ENCODE measurements at places on chromosomes 11 and 22. TPM values are rescaled to one million over a fixed set of nuclear protein-coding genes. Genes with fewer than 3 reads are reported as not detected.

DNA sequence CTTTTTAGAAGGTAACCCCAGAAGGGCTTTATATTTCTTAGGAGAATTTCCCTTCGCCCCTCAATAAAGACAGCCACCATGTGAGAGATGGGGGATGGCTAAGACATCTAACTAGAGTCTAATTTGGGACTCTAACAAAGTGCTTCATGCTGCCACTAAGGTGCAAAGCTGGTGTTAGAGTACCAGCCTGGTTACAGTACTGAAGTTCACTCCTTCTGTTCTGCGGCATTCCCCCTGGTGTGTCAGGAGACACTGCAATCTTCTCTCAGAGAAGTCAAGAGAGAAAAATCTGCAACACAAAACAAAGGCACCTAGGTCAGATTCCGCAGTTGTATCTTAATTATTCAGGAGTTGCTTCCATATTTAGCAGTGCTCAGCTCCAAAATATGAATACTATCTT lies 603.0 kb upstream of the CADM1 start:
- no peak for DNase-seq

DNA sequence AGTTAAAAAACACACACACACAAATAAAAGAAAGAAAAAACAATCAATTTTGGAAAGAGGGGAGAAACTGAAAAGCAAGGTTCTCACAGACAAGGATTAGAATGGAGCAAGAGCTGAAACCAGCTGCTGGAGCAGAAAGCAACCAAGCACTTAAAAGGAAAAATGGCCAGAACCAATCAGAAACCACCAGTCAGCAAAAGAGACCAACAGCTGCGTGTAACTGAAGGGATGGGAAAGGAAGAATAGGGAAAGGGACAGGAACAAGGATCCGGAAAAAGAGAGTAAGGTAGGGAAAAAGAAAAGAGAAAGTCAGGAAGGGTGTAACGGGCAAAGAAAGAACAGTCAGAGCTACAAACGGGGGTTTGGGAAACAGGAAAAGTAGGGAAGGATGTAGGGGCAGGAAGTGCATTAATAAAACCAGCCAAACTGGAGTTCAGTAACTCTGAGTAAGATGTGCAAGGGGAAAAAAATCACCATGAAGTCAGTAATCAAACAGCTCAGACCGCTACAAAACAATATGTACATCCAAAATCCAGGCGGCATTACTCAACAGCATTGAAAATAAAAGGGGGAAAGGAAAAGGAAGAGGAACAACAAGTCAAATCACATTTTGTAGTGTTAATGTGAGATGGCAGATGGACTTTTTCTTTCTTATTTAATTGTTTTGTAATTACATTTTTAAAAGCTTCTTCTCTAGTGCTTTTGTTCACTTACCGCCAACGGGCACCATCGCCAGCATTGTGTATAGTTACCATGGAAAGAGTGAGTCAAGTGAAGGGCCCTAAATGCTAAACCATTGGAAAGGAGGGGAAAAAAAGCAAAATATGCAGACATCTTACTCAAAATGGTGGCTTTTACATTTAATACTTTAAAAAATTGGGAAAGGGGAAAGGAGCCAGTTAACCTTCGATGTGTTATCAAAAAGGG lies 49.2 kb downstream of the APOL5 start:
- no peak for DNase-seq

- DNase-seq, result no peak
Observed at GRCh38 chr11:23206741-23207336, 346.6 kb upstream of the CCDC179 start.

Gene LGR4
- total RNA-seq, result 82.8 TPM

- DNase-seq, result no peak
Observed at GRCh38 chr11:97687111-97687510, 1297.3 kb downstream of the JRKL start.

All from cerebellum (tissue), 4 donors.